ENCODE measurements at places on chromosomes 6 and 20.

GRCh38 chr20:43731469-43731868, 4.7 kb upstream of the GTSF1L start:
- no peak for DNase-seq

GRCh38 chr6:89952686-89953085, 58.4 kb downstream of the GJA10 start:
- peak; percentile 69 for DNase-seq

- DNase-seq = no peak
Measured at GRCh38 chr6:41503827-41504465, 42.2 kb upstream of the FOXP4 start.

DNA sequence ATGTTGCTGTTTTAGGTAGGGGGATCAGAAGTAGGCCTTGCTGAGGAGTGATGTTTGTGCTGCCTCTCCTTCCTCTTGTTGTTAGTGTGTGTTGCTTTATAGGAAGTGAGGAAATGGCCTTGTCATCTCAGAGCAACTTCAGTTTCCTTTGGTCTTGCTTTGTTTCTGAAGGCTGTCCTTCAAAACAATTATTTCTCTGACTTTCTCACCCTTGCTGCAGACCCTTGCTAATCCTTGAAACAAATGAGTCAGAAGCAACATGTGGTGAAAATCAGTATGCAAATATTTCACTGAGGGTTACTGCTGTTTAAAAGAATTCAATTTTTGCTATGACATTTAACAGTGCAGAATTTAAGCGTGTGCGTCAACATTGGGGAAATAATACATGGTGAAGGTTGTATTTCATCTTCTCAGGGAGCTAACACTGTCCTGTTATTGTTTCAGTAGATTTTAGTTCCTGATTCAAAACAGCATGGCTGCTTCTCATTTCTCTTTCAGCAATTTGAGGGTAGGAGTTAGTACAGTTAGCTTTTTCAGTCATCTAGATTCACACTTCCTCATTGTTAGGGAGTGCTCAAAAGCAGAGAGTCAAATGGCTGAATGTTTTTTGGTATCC, 13.8 kb downstream of the RNF144B start:
- DNase-seq = no peak

- no peak for DNase-seq
Measured at GRCh38 chr20:51637241-51637640, 94.7 kb upstream of the NFATC2 start.

DNA sequence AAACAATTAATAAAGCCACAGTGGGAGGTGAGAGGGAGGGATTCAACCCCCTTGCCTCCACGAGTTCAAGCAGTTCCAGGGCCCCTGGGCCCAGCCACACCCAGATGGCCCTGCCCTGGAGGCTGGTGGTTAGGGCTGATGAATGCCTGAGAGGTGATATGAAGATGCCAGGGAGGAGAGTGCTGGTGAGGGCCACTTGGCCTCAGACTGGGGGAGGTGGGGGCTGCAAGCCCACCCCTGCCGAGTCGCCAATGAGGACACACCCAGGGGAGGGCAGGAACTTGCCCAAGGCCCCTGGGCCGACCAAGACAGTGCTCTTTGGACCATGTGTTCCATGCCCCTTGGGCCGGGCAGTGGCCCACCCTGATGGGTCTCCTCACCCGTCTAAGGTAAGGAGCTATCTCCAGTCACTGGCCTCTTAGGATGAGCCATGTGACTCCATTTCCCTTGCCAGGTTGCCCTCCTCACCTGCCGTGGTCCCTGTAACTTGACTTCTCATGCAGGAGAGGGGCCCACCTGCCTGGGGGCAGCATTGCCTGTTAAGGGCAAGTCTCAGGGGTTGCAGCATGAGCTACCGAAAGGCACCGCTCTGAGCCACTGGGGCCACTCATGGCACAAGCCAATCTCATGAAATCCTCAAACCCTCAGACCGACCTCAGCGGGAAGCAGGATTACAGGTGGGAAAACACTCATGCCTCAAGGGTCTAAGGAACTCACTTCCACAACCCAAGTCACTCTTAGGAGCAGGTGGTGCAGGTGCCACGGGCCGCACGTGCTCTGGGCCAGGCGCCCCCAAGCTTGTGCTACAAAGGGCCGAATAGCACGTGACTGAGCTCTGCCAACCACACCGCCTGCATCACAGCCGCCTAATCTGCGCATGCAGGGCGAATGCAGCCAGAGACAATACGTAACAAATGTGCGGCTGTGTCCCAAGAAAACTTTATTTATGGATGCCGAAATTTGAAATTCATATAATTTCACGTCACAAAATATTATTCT, 147.4 kb upstream of the MLN start:
- no peak for DNase-seq

- no peak for DNase-seq
Measured at GRCh38 chr6:23704479-23705052, 421.4 kb upstream of the NRSN1 start.

GRCh38 chr6:167761794-167762258, 64.9 kb upstream of the AFDN start:
- no peak for DNase-seq

DNA sequence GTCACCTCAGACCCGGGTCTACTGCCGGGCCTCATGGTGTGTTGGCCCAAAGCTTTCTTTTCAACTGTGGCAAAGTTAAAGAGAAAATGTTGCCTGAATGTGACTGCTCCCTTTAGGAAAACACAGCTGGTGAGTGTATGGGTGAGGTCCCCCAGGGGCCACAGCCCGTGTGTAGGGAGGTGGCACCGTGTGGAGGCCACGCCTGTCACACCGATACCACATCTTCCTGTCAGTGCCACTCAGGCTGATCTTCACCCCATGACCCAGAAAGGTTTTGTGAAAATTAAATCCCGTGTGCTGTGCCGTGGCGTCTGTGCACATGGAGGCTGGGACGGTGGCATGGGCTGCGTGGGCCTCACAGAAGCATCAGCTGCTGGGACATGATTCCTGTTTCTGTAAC, 10.7 kb upstream of the ADRM1 start:
- no peak for DNase-seq

GRCh38 chr6:36315921-36316320, 20.8 kb downstream of the BNIP5 start:
- no peak for DNase-seq

DNA sequence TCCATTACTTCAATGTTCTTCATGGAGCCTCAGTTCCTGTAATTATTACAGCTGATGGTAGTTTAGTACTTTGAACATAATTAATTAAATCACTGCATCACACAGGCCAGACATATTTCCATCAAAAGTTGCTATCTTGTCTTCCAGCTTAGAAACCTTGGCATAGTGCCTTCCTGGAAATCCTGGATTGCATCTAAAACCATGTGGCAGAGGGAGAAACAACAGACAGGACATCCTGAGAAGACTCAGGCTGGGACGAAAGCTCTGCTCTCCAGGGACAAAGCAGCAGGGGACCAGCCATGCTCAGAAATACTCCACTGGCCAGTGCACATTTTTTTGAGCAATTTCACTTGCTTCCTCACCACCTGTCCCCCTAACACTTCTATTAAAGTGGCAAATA, 55.3 kb downstream of the TBX18 start:
- DNase-seq = no peak

GRCh38 chr6:96947055-96947454, 22.5 kb downstream of the KLHL32 start:
- DNase-seq = no peak

DNA sequence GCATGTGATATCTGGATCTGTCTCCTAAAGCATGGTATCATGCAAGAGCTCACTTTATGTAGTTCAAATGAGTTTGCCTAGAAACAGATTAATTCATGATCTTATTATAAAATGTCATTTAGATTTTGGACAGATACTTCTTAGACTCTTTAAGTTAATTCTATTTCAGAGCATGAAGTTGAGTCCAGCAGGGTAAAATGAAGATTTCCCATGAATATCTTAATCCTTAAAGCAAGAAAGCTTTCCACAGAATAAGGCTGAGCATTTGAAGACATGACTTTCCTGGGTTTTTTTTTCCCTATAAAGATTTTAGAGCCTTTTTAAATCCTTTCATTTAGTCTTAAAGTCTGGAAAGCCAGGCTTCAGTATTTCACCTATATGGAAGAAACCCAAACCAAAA, 556.0 kb upstream of the GJE1 start:
- no peak for DNase-seq
